EL (cell line): ENCODE measurements at places on chromosomes 11 and 22.

GRCh38 chr11:76201056-76201455, 5.2 kb downstream of the WNT11 start:
- no peak for DNase-seq

DNA sequence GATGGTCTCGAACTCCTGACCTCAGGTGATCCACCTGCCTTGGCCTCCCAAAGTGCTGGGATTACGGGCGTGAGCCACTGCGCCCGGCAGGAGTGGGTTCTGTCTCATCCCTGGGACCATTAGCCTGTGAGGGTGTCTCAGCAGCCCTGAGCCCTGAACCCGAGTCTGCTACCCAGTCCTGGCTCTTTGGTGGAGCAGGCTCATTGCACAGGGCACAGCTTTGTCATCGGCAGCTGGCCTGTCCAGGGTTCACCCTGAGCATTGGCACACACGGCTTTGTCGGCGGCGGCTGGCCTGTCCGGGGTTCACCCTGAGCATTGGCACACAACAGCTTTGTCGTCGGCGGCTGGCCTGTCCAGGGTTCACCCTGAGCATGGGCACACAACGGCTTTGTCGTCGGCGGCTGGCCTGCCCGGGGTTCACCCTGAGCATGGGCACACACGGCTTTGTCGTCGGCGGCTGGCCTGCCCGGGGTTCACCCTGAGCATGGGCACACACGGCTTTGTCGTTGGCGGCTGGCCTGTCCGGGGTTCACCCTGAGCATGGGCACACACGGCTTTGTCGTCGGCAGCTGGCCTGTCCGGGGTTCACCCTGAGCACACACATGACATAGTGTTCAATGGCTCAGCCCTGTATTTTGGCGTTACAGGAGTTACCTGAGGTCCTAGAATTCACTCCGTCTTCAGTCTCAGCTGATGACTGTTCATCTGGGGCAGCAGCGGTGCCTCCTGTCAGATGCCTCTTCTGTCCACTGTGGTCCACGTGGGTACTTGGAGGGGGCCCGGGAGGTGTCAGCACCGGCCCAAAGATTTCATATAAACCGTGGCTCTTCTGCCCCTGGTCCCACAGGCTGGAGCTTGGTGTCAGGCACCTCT, 1082.5 kb downstream of the BRD1 start:
- DNase-seq: no peak

DNA sequence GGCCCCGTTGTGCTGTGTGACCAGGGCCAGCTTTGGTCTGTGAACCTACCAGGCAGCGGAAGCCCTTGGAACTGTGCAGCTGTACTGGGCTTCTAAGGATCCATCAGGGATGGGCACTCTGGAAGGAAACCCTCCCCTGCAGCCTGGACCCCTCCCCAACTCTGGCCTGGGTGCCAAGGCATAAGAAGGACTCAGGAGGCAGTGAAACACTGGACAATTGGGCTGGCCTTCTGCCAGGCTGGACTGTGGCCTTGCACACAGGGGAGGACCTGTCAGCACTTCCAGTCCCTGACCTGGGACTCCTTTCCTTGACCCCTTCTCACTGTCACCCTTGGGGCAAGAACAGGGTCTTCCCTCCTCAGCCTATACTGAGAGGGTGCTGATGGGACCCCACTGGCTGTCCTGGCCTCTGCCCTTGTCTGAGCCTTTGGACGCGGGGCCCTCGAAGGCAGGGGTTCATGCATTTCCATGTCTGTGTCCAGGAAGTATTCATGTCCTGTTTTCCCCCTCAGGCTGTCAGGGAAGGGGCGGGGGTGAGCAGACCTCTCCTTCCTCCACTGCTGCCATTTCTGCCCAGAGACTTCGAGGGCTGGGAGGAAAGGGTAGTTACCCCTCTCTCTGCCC, 39.6 kb downstream of the PDE2A start:
- DNase-seq: no peak

DNA sequence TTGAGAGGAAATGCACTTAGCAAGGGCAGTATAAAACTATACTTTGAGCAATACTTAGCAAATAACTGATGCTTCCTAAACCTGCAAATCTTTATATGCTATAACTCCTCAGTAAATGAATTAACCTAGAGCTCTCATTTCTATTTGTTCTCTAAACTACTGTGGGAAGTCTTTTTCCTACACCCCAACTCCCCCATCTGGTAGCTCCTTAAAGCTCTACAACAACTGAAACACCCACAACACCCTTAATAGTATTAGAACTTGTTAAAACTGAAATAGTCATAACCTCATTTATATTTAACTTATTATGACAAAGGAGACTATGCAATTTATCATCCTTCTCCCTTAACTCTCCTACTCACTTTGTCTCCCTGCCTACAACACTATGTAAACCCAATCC, 43.4 kb downstream of the GUCY1A2 start:
- no peak for DNase-seq
